ENCODE measurements at places on chromosomes 3 and 15.
A peak's percentile ranks its signal among the peaks of the same experiment; 100 is the strongest.

DNA sequence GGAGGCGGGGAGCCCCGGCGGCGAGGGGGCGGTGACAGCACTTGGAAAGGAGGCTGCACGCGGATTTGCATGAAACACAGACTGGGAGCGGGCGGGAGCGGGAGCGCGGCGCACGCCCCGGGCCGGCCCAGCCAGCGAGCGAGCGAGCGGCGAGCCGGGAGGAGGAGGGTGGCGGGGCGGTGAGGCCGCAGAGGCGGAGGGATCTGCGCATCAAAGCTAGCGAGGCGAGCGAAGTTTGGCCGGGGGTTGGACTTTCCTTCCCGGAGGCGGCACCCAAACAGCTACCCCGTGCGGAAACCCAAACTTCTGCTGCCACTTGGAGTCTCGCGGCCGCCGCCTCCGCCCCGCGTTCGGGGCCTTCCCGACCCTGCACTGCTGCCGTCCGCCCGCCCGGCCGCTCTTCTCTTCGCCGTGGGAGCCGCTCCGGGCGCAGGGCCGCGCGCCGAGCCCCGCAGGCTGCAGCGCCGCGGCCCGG is at the start of gene SMAD3:
SMAD3 (plus strand) TSS at position 72 of the 475 bp plus-strand sequence. CDS start 553 bp downstream, outside the sequence.
- DNase-seq: peak; percentile 97

DNA sequence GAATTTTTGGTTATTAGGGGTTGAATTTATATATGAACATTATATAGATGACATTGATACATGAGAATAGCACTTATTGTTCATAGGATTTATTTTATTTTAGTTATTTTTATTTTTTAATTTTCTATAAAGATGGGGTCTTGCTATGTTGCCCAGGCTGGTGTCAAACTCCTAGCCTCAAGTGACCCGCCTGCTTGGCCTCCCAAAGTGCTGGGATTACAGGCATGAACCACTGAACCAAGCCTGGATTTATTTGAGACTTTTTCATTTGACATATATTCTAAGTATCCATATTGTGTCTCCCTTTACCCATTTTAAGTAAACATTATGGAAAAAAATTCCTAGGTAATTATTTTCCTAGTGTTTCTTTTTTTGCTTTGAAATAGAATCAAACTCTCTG is 12.5 kb downstream of the PAQR9 start:
- no peak for DNase-seq

GRCh38 chr3:138625707-138626365 is 17.3 kb downstream of the FAIM start:
- DNase-seq: peak; percentile 36

GRCh38 chr15:31089368-31090047 is 12.0 kb downstream of the TRPM1 start:
- DNase-seq: no peak

DNA sequence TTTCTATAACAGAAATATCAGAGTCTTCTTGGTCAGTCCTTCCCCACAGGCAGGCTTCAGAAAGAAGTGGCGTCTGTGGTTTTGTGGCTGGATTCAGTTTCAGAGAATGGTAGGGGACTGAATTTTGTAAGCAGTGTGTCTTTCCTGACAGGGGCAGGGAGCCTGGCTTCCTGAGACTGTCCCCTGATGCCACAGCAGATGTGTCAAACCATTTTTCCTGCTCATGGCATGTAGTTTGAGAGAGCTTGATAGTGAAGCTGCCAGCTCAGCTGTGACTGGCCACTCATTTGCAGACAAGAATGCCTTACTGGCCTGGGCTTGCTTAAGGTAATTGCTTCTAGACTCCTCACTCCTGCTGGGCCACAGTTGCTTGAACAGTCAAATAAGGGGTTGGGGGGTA is 26.4 kb downstream of the LARS2 start:
- no peak for DNase-seq

- DNase-seq: no peak
Observed at GRCh38 chr15:40040293-40040635, 1.3 kb upstream of the SRP14 start.

- DNase-seq: no peak
Observed at GRCh38 chr3:185757176-185757575, 67.7 kb downstream of the IGF2BP2 start.

DNA sequence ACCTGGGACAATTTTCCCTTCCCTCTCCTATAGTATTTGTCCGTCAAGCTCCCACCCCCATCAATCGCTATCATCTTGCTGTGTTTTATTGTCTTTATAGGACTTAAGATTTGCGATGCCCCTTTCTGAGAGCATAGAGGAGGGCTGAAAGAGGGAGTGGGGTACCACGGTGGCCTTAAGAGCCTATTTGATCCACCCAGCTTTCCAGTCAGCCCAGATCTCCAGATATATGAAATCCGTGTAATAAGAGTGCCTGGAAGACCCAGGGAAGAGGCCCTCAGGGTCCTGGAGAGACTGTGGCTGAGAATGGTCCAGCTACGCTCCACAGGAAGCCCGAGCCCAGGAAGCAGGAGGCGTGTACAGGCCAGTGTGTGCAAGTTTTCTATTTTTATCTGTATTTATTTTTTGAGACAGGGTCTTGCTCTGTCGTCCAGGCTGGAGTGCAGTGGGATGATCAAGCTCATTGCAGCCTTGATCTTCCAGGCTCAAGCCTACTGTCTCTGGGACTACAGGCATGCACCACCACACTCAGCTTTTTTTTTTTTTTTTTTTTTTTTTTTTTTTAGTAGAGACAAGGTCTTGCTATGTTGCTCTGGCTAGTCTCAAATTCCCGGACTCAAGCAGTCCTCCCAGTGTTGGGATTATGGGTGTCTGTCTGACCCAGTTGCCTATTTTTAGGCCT is 964 bp upstream of the NCKIPSD start:
- no peak for DNase-seq

DNA sequence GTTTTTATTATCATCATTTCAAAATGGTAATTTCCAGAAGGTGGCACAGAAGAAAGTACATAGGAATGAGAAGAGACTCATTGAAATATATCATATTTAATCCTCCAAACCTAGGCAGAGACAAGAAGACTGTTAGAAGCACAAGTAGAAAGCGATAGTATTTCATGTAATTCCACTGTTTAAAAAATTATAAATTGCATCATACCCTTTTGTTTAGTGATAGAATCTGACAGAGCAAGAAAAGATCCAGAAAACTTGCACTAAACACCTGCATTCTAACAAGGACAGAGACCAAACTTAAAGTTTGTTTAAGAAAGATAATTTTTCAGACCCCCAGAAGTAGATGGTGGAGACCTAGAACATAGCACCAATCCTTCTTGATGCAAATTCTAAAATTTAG is 56.9 kb upstream of the CD96 start:
- no peak for DNase-seq

- DNase-seq: peak; percentile 91
Observed at GRCh38 chr3:27559835-27560234, 75.7 kb upstream of the SLC4A7 start.

DNA sequence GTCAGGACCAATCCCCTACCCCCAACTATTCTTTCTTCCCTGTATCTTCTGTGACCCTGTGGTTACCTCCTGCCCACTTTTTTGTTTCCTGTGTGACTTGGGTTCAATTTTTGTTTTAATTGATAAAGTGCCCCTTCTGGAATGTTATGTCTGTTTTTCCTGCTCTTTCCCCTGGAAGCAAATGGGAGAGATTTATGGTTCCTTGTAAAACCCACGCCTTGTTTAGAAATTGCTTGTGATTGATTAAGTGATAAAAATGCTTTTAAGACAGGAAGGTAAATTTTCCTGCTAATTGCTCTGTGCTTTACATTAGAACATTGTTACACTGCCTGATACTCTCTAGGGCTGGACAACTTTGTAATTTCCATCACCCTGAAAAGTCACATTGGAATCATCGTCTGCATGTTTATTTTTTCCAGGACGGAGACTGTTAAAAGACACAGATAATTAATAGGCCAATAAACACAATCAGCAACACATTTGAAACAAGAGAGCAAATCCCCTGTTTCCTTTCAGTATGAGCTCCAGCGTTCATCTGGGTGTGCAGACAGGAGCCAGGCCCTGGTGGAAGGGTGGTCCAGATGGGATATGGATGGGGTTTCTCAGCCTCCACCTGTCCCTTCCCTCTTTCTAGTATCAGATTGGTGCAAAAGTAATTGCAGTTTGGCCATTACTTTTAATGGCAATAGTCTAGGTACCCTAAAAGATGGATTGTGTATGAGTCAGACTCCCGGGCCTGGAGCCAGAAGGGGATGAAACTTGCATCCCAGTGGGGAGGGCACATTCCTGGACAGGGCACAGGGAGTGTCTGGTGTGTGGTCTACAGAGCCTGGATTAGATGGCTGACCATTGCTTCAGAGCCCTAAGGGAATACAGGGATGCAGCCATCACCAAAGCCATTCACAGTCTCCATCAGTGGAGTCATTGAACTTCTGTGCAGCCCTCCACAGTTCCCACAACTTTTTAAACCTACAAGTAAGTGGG is 58.1 kb upstream of the AGBL1 start:
- DNase-seq: peak; percentile 1

- no peak for DNase-seq
Observed at GRCh38 chr3:122934251-122934650, 93.3 kb downstream of the SEMA5B start.

DNA sequence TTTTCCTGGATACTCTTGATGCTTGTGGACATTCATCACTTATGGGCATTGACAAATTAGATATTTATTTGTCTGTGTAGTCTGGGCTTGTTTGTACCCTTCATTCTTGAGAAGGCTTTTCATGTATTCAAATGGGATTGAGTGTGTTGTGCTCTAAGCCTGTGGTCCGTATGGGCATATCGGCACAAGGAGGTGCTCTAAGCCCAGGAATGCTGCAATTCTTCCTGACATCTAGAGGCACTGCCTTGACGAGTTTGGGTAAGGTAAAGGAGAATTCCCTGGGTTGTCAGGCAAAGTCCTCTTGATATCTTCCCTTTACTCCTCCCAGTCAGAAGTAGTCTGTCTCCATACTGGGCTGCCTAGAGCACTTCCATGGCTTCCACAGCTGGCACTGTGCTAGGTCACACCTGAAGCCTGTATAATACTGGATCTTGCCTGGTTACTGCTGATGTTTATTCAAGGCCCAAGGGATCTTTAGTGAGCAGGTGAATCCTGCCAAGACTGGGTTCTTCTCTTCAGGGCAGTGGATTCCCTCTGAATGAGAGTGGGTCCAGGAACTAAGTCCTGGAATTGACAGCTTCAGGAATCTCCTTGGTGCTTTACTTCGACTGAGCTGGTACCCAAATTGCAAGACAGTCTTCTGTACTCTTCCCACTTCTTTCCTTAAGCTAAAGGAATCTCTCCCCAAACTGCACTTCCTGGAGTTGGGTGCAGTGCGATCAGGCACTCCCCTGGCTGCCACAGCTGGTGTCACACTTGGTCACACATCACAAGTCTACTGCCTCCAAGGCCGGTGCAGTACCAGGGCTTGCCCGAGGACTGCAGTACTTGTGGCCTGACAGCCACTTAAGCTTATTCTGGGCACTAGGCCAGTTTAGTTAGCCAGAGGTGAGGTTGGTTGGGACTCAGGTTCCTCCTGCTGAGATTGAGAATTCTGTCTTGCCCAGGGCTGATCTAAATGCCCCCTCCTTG is 46.0 kb downstream of the GALK2 start:
- no peak for DNase-seq

DNA sequence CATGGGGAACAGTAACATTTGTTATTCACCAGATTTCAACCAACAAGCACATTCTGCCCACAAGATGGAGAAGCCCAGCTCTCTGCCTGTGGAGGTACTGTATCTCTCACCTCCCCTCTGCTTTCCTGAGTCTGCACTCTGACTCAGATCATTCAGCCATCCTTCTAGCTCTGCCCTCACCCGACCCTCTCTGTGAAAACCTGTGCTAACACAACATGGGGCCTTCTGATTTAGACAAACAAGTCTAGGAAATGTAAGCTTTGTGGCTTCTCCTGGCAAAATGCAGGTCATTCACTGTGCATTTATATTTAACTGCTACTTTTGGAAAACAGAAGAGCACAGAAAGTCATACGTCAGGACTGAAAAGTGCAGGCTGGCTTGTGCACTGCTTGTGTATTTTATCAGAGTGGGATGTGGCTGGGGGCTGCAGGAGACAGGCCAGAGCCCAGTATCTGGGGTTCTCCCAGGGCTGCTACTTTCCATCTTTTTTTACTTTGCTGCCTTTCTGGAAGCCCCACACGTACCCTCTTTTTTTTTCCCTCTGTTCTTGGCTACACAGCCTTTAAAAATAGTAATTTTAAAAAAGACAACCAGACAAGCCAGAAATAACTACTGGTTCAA is 50.8 kb downstream of the SUSD5 start:
- peak; percentile 35 for DNase-seq

GRCh38 chr3:134636406-134636805 is 14.4 kb downstream of the KY start:
- no peak for DNase-seq

DNA sequence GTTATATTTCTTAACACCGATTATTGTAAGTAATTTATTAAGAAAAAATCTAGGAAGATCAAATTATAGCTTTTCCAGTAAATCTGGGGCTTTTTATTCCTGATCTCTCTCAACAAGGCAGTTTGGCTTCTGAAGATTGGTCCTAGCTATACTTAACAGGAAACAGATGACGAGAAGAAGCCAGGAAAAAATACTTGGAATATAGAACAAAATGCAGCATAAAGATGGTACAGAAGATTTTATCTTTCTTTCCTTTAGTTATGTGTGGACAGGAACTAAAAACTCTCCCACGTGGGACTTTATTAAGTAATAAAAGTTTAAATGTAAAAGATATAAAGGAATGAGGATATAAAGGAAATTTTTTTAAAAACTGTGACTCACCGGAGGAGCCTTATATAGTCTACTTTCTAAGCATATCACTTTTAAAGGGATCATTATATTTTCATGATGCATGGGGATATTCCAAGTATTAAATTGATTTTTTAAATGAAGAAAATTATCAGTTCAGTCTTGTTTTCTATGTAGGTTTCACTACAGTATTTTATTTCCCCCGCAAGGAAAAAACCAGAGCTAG is 8.2 kb downstream of the B3GNT5 start:
- DNase-seq: peak; percentile 40

DNA sequence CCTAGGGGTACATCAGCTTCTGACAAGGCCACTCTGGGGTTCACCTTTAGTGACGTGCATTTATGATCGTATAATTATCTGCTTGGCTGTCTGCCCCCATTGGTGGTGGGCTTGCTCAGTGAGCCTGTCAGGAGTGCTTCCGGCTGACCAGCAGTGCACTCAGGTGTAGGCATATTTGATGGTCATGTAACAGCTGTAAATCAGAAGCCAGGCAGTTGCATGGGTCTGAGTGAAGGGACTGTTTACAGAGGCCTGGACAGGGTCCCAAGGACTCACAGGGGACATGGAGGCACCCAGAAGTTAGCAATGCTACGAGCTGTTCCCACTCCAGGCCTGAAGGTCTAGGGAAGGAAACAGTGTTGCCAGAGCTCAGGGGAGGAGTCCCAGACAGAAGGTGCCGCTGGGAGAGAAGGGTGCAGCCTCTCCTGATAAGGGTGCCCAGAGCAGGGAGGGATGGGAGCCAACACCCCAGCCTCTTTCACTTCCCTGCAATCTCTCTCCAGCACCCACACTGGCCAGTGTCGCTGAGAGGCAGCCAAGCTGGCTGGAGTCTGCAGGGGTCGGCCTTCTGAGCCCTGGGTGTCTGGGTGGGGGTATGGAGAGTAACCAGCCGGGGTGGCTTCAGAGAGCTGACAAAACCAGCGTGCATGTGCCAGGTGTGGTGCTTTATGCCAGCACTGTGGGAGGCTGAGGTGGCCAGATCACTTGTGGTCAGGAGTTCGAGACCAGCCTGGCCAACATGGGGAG is 61.3 kb upstream of the PRR23E start:
- no peak for DNase-seq

- DNase-seq: peak; percentile 10
Observed at GRCh38 chr3:181694805-181695660, 16.7 kb upstream of the SOX2 start.
